CD14-positive monocyte (primary cell): ENCODE measurements at places on chromosomes 16 and 17.

DNA sequence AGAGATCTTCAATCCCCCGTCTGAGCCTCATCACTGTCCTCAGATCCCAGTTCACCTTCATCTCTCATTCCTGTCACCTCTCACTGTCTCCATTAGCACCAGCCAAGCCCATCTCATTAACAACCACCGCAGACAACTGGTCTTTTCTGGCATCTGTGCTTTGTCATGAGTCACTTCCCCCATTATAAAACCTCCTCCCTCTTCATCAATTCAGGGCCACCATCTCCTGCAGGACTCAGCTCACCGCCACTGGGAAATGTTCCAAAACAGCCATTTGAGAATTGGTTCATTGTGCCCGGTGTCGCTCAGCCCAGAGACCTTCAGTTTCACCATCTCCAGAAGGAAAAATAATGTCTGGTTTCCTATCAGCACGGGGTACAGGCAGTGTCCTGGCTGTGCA, 56.9 kb upstream of the TEKT3 start:
- no peak for DNase-seq

GRCh38 chr17:66751771-66752170, 83.1 kb upstream of the CACNG5 start:
- DNase-seq = no peak

DNA sequence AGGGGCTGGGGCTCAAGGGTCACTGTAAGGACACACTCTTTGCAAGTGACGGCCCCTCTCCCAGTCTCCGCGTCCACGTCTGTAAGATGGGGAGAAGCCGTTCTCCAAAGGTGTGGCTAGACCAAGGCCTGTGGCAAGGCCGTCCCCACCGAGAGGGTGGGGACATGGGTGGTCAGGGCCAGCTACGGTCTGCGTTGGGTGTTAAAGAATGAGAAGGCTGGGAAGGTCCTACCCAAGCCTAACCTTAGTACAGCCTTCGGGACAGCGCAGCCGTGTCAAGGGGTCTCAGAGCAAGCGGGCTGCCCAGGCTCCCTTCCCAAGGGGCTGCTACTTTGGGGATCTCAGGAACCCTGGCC, 1.9 kb downstream of the C1QTNF8 start:
- no peak for DNase-seq

- no peak for DNase-seq
Measured at GRCh38 chr17:81651692-81652091, 4.7 kb downstream of the PDE6G start.

DNA sequence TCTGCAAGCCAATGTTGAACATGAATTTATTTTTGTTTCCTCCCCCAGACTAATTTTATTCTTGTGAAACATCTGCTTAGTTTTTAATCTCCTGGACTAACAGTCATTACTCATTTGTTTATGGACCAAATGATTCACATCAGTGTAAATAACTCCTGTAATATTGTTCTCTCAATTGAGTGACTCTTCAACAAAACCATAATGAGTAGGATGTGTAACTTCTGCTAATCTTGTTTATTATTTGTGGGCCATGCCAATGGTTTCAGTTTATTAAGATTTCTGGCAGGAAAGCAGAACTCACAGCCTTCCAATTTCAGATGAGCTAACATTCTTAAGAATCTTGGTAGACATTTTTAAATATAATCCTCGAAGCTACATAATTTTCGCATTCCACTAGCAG, 1216.3 kb upstream of the GOT2 start:
- DNase-seq = no peak

DNA sequence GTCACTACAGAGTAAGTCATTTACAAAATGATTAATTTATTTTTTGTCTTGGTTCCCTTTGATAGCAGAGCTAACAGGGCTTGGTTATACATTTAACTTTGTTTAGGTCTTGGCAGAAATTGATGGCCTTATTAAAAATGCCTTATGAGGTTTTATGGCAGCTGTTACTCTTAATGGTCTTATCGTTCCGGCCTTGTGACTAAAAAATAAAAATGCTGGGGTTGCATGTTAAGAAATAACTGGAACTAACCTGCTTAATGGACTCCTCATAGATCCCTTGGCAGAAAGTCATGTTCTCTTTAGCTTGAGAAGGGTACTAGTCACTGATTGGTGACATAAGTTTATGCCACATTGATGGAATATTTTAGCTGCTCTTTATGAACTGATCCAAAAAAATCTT, 18.3 kb downstream of the COX11 start:
- no peak for DNase-seq

DNA sequence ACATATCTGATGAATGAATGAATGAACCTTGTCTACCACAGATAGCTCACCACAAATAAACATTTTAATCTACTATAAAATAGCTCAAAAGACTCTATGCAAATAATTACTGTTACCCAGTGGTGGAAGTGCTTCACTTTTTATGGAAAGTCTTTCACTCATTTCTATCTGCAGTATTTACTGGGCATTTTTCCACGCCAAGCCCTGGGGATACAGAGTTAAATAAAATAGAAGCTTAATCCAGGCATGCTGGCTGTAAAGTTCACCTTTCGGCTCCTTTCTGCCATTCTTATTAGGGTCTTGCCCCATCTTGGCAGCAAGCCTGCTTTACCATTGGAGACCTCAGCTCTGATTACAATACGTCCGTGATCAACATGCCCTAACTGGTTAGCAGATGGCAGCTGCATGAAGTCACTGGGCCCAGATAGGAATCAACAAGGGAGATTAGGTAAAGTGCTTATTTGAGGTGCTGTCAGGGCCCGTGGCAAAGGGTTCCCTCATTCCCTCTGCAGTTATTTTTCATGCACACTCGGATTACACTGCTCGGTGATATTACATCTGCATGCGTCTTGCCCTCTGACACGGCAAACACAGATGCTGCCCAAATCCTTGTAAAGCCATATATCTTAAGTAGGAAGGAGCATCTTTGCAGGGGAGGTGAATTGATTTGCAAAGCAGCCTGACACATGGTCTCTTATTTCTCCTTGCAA, 648.9 kb downstream of the WWOX start:
- DNase-seq = no peak

DNA sequence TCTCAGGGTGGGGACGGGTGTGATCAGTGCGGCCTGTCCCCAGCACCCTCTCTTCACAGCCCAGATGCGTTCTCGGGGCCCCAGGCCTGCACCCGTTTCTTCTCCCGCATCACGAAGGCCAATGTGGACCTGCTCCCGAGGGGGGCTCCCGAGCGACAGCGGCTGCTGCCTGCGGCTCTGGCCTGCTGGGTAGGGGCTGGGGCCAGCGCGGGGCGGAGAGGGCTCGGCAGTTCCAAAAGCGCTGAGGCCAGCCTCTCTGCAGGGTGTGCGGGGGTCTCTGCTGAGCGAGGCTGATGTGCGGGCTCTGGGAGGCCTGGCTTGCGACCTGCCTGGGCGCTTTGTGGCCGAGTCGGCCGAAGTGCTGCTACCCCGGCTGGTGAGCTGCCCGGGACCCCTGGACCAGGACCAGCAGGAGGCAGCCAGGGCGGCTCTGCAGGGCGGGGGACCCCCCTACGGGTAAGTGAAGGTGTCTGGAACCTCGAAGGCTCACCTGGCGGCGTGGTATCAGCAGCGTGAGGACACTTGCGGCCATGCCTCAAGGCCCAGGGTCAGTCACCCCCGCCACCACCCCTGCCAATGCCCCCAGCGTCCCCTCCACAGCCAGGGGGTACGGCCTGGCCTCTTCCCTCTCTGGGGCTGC, 4.4 kb downstream of the MSLN start:
- DNase-seq = no peak

DNA sequence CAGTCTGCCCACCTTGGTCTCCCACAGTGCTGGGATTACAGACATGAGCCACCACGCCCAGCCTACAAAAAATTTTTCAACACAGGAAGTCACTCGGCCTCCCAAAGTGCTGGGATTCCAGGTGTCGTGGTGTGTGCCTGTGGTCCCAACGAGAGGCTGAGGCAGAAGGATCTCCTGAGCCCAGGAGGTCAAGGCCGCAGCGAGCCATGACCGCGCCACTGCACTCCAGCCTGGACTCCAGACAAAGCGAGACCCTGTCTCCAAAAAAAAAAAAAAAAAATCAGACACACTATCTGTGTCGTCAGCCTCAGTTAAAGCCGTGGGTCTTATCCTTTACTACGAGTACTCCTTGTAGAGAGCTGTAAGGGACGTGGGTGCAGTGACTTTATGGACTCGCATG, 15.8 kb downstream of the USP22 start:
- no peak for DNase-seq

DNA sequence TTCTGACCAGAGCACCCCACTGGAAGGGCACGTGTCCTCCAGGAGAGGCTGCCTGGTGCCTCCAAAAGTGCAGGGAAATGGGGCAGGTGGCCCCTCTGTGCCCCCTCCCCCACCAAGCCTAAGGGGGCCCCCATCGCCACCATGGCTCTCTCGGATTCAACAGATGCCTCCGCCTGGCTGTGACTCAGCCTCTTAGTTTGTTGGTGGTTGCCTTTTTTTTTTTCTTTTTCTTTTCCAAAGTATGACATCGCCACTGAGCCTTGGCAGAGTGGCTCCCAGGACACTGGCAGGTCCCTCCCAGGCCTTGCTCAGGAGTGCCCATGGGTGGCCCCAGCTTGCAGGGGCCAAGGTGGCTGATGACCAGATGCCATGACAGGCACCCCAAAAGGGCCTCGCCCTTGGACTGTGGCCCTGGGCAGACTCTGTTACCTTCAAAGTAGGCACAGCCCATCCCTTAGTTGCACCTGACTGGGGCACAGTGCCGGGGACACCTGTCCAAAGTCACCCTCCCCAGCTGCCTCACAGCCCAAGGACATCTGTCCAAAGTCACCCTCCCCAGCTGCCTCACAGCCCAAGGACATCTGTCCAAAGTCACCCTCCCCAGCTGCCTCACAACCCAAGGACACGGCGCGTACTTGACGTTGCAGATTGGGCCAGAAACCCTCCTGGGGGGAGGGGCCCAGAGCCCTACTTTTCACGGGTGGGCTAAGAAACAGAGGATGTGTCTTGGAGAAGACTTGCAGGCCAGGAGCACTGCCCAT, 29.6 kb downstream of the NPTX1 start:
- no peak for DNase-seq

DNA sequence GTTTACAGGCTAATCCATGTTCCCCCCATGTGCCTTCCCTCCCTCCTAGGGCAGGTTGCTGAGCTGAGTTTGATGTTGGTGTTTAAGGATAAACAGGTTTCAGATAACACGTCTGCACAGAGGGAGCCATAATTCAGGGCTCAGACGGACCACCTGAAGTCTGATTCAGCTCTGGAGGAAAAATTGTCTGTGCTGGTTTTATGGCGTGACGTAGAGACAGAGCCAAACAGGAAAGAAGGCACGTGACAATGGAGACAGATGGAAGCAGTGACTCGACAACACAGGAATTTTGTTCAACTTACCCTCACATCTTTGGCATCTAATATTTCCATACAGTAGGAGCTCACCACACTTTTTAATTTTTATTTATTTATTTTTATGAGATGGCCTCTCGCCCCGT, 10.7 kb upstream of the USP10 start:
- no peak for DNase-seq
